Fibroblast of the aortic adventitia (primary cell): ENCODE measurements at places on chromosomes 7 and 10. TPM values are rescaled to one million over a fixed set of nuclear protein-coding genes. Genes with fewer than 3 reads are reported as not detected.

RAMP3 gene
- not detected in 2 replicates for total RNA-seq

SLC26A3 gene
- total RNA-seq: not detected in 2 replicates

HOXA5 gene
- total RNA-seq: 0.72 and 2.4 TPM in 2 replicates

CRYGN gene
- 0.09 and 0.16 TPM in 2 replicates for total RNA-seq

GPR15LG gene
- total RNA-seq: not detected in 2 replicates

UCMA gene
- not detected in 2 replicates for total RNA-seq

OIT3 gene
- not detected in 2 replicates for total RNA-seq

C7orf33 gene
- total RNA-seq: not detected in 2 replicates

SPRN gene
- total RNA-seq: 0.18 and 0.82 TPM in 2 replicates

CALCR gene
- not detected in 2 replicates for total RNA-seq
